ENCODE measurements at places on chromosomes 16 and 17.
A peak's percentile ranks its signal among the peaks of the same experiment; 100 is the strongest.

DNA sequence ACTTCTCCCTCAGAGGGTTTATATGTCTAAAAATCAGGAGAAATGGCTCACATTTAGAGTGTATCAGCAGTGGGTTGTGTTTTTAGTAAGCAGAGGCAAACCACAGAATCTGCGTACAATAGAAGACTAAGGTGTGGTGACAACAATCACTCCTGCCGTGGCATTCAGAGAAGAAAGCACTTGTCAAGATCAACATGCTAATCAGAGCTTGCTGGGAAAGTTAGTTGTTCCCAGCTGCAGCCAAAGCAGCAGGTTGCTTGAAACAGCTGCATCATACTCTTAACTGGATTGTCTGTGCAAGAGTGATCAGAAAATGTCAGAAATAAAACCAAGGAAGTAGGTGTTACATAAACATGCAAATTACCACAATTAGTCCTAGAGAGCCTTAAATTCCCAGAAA lies 616.4 kb downstream of the CDH8 start:
- no peak overlapping the region for H3K4me3 ChIP-seq
- H3K36me3 ChIP-seq: no peaks in the 10 kb centered on the region
- DNase-seq: no peak
- no peaks in the 10 kb centered on the region for H3K27me3 ChIP-seq
- H3K4me1 ChIP-seq: no peaks in the 10 kb centered on the region

DNA sequence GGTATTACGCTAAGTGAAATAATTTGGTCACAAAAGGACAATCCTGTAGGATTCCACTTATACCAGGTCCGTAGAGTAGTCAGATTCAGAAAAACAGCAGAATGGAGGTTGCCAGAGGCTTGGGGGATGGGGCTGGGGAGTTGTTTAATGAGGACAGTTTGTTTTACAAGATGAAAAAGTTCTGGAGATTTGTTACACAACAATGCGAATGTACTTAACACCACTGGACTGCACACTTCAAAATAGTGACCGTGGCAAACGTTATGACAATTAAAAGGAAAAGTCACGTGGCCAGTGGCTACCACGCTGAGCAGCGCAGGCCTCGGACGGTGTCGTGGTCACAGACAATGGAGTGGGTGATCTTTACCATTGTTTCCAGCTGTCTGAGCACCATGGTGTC lies 338.1 kb downstream of the SEC14L1 start:
- no peaks in the 10 kb centered on the region for H3K27me3 ChIP-seq
- H3K27ac ChIP-seq: no peak overlapping the region
- H3K4me3 ChIP-seq: no peak overlapping the region
- H3K36me3 ChIP-seq: peaks cover 22% of the 10 kb centered on the region
- peak; percentile 55 for DNase-seq

DNA sequence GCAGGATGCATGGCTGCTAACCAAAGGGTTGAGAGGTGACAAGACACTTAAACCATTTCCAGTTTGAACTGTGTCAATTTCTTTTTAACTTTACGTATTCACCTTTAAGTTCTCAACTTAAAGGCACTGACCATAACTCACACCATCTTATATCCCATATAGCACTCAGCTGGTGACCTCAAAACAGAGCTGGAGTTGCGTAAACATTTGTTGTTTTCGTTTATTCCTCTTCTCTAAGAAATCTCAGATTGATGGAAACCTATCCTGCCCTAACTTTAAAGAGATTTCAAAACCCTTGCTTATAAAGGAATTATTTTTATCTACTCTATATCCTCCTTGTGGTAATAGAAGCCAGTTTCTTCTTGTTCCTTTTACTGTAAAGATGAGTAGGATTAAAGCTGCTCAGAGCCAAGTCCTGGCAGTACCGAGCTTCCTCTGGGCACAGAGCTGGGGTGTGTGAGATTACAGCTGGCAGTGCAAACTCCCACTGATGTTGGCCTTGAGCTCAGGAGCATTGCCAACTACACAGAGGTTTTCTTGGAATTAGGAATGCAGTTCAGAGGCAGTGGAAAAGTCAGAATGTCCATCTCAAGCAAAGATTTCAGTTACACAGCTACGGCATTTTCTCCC lies 1.3 kb downstream of the KCTD2 start:
- H3K27me3 ChIP-seq: no peaks in the 10 kb centered on the region
- DNase-seq: no peak
- H3K36me3 ChIP-seq: peaks cover 36% of the 10 kb centered on the region
- H3K4me3 ChIP-seq: no peak overlapping the region

DNA sequence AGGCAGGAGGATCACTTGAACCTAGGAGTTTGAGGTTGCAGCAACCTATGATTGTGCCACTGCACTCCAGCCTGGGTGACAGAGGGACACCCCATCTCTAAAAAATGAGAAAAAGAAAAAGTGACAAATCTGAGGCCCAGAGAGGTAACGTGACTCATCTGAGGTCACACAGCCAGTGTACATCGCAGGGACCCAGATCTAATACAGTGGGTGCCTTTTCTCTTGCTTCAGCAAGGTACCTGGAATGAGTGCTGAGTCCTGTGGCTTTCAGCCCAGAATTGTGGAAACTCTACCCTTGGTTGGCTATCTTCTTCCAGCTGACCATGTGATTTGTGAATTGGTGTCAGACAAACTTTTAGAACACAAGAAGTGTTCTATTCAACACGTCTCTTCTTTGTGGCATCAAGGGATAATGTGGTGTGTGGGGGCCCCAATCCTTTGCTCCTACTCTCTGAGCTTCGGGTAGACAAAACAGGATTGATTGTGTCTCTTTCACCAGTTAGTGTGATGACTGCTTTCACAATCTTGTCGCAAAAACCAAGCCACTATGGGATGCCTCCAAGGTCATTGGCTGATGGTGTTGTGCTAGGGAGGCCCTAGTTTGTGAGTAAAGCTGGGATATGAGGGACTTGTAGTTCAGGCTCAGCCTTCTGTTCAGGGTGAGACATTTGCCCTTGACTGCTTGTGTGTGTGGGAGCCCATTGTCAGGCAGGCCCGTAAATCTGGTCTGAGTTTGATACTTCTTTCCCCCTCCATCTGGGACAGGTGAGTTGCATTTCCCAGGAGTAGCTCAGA lies 71.0 kb downstream of the MSI2 start:
- no peaks in the 10 kb centered on the region for H3K4me1 ChIP-seq
- no peak for DNase-seq
- no peaks in the 10 kb centered on the region for H3K36me3 ChIP-seq
- H3K27me3 ChIP-seq: no peaks in the 10 kb centered on the region
- H3K4me3 ChIP-seq: no peak overlapping the region

DNA sequence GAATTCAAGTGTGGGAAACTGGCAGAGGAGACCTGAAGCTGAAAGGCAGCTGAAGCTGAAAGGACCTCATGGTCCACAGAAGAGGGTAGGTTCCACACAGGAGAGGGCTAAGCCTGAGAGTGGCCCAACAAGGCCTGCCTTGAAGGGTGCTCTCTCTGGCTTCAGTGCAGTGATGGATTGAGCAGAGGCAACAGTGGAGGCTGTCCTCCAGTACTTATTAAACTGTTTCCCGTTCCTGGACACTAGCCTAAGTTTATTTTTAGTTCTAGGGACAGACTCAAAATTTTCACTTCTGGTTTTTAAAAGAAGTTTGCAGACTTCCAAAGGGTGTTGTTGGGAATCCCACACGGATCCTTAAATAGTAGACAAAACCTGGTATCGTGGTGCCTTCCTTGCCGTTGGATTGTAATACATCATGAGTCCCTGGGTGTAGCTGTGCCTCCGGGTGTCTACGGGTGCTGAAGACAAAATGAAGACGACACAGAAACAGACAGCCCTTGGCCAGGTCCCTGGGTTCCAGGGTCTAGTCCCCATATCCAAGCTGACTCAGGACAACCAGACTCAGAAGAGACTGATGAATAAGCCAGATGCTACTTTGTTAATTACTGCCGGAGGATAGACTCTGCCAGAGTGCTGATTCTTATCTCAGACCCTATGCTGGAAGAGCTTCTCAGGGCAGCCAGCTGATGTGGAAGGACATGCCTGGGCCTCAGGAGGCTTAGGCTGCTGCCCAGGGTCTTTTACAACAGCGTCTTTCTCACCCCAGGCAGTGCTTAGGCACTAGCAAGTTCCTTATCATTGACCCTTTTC lies 7.1 kb upstream of the CMTM4 start:
- no peaks in the 10 kb centered on the region for H3K27me3 ChIP-seq
- no peak for DNase-seq
- H3K27ac ChIP-seq: peak overlapping the region; percentile 54
- peaks cover 19% of the 10 kb centered on the region for H3K4me1 ChIP-seq
- H3K36me3 ChIP-seq: no peaks in the 10 kb centered on the region

DNA sequence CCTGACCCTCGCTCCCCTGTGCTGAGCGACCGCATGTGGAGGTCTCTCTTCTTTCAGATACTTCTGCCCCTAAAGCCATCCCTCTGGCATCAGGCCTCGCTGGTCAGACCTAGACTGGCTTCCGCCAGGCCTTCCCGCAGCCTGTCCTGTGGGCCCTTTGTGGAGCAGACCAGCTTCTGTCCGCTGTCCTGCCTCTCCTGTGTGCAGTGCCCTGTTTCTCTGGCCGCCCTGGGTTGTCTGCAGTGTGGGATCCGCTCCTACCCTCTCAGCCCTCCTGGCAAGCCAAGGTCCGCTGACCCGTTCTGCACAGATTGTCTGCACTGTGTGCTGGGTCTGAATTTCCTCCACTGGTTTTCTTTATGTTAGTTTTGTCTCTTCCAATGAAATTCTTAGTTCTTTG lies 21.5 kb upstream of the MC1R start:
- H3K4me1 ChIP-seq: no peaks in the 10 kb centered on the region
- H3K27ac ChIP-seq: no peak overlapping the region
- H3K4me3 ChIP-seq: no peak overlapping the region
- peaks cover 91% of the 10 kb centered on the region for H3K36me3 ChIP-seq
- DNase-seq: no peak

DNA sequence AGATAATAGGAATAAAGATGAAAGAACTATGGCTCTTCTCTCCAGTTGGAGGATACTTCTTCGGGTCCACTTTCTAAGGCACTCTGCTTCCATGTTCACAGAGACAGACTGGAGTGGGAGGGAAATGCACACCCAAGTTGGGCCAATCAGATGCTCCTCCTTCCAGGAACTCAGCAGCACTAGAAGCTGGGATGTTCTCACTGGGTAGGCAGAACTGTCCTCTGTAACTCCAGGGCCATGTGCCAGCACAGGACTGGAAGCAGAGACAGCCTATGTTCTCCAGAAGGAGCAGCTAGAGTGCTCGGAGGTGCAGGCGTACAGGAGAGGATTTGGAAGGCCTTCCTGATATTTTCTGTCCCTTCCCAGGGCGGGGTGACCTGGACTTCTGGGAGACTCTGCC lies 49.9 kb upstream of the SREBF1 start:
- H3K27ac ChIP-seq: no peak overlapping the region
- H3K4me1 ChIP-seq: peaks cover 3% of the 10 kb centered on the region
- H3K4me3 ChIP-seq: no peak overlapping the region
- H3K36me3 ChIP-seq: peaks cover 17% of the 10 kb centered on the region
- no peak for DNase-seq
- H3K27me3 ChIP-seq: no peaks in the 10 kb centered on the region

- no peaks in the 10 kb centered on the region for H3K27me3 ChIP-seq
- DNase-seq: peak; percentile 79
- peak overlapping the region; percentile 63 for H3K27ac ChIP-seq
- no peak overlapping the region for H3K4me3 ChIP-seq
- no peaks in the 10 kb centered on the region for H3K36me3 ChIP-seq
Observed at GRCh38 chr17:16486373-16487250, 5.4 kb downstream of the LRRC75A start.

- H3K4me3 ChIP-seq: peak overlapping the region; percentile 100
- no peaks in the 10 kb centered on the region for H3K36me3 ChIP-seq
- no peak for DNase-seq
- peaks cover 76% of the 10 kb centered on the region for H3K4me1 ChIP-seq
- H3K27me3 ChIP-seq: no peaks in the 10 kb centered on the region
- peak overlapping the region; percentile 99 for H3K27ac ChIP-seq
Observed at GRCh38 chr16:48608452-48608851, 1.5 kb downstream of the N4BP1 start.

Data from upper lobe of left lung (tissue), 6 donors.